ENCODE measurements at places on chromosomes 1 and 21.

DNA sequence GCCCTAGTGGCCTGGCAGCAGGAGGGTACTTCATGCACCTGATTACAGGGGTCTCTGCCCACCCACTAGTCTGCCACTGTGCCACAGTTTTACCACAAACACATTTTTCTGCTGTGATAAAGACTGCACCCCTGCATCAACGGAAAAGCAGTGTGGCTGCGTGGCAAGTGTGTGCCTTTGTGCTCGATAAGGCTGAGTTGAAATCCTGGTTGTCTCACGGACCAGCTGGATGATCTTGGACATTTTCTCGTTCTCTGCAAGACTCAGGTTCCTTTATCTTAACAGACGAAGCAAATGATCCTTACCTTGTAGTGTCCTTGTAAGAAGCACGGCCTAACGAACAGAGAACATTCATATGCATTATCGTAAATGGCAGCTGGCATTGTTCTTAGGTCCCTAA, 10.2 kb downstream of the GRHL3 start:
- no peak for DNase-seq

- no peak for DNase-seq
Observed at GRCh38 chr1:64553285-64553684, 83.4 kb downstream of the CACHD1 start.

GRCh38 chr1:60170709-60171108, 97.1 kb upstream of the C1orf87 start:
- DNase-seq = no peak

- DNase-seq = no peak
Observed at GRCh38 chr1:19560480-19560879, 75.1 kb upstream of the CAPZB start.

DNA sequence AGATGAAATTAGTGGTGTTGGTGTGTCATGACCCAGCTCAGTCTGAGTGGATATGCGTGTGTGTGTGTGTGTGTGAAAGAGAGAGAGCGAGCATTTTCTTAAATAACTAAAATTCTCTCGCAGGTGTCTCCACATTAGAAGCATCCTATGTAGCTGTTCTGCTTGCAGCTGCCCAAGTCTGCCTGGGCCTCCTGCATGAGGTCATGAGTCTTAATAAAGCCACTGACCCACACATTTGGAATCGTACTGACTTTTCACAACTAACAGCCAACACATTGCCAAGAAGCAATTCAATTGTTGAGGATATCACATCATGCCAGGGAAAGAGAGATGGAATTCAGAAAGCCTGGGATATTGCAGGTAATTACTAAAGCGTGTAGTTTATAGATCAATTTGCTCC, 238.2 kb upstream of the AJAP1 start:
- no peak for DNase-seq

- no peak for DNase-seq
Observed at GRCh38 chr1:203621559-203622262, 4.9 kb upstream of the ATP2B4 start.

- DNase-seq = no peak
Observed at GRCh38 chr1:71944006-71944405, 338.3 kb downstream of the NEGR1 start.

- no peak for DNase-seq
Observed at GRCh38 chr1:214452152-214452784, 99.1 kb downstream of the PTPN14 start.

- no peak for DNase-seq
Observed at GRCh38 chr1:158810311-158810710, 20.8 kb upstream of the MNDA start.

DNA sequence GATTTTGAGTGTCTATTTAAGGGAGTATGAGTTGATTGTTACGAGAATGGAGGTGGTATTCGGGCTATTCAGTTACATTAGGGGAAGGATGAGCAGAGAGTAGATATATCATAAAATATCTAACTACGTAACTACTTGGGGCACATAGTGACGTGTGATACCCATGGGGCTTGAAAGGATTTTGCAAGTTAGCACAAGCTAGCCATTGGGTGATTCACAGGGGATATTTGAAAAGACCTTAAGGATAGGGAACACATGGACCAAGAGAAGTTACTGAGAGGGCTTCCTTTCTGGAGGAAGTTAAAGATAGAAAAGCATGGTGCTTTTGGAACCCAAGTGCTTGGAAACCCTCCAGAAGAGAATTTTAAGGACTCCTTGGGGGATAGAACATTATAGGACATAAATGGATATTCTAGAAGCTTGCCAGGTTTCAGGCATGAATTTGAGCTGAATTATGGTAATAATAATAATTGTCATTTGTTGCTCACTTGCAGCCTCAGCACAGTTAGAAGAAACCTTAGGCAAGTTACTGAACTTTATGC, 5.4 kb downstream of the DISP1 start:
- DNase-seq = no peak

DNA sequence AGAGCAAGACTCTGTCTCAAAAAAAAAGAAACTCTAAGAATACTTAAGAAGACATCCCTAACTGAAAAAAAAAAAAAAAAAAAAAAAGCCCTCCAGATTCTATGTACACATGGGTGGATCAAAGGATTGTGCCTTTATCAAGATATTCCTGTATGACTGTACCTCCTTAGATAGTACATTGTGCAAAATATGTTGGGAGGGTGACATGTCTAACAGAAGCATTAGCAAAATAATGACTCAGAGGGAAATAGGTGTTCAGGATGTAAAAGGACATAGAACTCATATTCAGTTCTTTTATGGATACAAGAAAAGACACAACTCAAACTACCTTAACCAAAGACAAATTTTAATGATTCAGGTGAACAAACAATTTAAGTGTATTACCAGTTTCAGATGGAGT, 269.8 kb upstream of the KAZN start:
- no peak for DNase-seq

DNA sequence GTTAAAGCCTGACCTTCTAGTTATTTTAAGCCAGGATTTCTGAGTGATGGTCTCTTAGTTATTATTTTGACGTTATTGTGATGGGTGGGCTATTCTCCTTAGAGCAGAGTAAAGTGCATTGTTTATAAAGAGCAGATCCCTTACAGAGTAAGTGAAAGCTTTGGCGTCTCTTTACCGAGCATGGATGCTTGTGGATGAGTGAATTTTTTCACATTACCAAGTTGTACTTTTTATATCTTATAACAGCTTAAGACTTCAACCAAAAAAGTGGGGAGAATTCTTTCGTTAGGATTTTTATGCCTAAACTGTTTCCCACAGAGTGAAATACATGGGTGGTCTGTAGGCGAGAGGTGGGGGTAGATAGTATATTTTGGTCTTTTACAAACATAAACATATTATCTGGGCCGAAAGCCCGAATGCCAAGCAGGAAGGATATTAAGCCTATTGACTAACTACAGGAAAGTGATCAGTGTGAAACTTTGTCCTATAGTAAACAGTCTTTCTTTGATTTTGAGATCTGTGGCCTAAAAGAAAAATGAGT, 279.1 kb upstream of the C1orf105 start:
- DNase-seq = no peak

DNA sequence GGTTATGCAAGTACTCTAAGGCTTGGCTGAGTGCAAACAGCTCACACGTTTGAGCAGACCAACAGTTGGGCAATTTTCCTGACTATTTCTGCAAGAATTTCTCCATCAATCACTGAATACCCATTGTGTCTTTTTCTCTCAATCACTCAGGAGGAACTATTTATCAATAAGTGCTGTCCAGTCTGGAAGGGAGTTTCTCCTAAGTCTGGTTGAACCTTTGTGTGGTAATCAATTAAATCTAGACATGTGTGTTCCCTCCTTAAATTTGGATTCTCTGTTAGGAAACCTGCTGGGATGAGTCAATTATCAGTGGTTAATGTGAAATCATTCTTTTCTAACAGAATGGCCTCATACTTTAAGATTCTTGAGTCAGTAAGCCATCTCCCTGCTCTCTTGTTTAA, 6.8 kb upstream of the AADACL3 start:
- no peak for DNase-seq

DNA sequence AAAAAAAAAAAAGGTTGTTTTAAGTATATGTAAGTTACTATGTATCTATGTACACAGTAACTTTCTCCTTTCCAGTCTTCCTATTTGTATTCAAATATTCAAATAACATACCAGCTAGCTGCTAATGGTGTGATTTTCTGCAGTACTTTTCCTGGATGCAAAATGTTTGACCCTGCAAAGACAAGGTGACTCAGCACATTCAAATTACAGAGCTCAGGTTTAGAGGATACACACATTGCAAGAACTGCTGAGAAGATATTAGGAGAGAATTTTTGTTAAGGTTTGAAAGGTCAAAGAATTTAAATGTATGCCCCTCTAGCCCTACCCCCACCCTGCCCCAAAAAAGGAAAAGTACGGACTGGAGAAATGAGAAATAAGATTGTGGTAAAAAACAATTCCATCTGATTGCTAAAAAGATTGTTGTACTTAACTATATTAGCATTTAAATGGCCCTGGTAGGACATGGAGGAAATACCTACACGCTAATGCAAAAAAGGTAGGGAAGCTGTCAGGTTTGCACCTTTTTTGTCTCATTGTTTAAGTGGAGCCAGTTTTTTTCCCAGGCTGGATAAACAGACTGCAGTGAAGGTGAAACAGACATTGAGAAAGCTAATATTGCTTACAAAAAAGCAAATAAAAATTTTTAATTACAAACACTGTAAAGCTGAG, 45.6 kb downstream of the ZNF281 start:
- no peak for DNase-seq

DNA sequence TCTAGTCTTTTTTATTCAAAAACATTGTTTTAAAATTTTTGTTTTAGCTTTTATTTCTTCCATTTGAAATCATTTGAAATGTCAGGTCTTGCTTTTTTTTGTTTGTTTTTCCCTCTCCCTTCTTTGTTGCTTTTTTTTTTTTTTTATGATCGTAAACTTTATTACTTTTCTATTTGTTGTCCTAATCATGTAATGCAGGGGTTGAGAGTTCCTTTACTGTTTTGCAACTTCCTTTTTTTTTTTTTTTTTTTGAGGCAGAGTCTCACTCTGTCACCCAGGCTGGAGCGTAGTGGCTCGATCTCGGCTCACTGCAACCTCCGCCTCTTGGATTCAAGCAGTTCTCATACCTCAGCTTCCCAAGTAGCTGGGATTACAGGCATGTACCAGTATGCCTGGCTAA, 24.8 kb downstream of the IVNS1ABP start:
- no peak for DNase-seq

GRCh38 chr21:37746849-37747248, 169.4 kb downstream of the KCNJ6 start:
- DNase-seq = no peak

DNA sequence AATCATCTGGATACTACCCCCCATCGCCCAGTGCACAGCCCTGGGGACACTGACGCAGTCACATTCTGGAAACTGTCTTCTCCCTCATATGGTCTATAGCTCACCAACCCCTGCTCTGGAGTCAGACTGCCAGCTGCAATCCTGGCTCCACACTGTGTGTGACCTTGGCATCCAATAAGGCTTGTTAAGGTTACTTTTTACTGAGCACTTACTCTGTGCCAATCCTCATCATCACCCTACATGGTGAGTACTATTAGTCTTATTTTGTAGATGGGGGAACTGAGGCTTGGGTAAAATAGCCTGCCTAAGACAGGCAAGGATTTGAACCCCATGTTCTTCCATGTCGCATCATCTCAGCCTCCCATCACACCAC, 34.9 kb downstream of the AHDC1 start:
- DNase-seq = no peak

GRCh38 chr1:77594366-77595112, 87.9 kb downstream of the ZZZ3 start:
- DNase-seq = no peak

GRCh38 chr1:244628789-244629188, 24.1 kb upstream of the DESI2 start:
- no peak for DNase-seq

GRCh38 chr1:177392336-177392735, 221.6 kb downstream of the BRINP2 start:
- no peak for DNase-seq

- DNase-seq = no peak
Observed at GRCh38 chr1:168643152-168643551, 66.7 kb downstream of the XCL1 start.

DNA sequence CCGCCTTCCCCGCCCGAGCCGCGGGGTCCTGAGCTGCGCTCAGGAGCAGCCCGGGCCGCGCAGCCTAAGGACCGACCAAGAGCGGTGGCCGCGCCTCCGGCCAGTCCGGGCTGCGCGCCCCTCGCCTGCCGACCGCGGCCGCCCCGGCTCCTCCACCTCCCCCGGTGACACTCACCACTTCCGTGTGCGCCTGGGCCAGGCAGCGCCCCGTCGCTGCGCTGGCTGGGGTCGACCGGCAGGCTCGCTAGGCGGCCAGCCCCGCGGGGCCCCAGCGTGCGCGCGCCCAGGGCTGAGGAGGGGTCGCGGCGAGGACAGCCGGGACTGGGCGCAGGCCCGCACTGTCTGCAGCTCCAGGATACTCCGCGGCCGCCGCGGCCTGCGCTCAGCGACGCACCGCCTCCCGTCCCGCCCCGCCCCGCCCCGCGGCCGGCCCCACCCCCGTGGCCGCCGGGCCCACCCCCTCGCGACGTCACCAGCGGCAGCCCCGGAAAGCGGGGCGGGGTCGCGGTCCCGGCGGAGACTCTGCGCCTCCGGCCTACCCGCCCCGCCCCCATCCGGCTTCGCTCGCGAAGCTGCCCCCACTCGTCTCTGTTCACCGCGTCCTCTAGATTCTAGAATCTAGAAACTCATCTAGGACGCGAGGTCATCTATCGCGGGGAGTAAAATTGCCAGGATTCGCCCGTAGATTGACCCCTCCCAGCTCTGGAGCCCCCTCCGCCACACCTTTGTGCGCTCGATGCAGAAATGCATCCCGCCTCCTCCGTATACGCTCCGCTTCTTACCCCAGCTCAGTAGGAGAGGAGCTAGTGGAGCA, at the start of gene JAK1:
JAK1 (minus strand) TSS at position 392 of the 814 bp plus-strand sequence. CDS start 80,285 bp downstream, outside the sequence.
- peak; percentile 90 for DNase-seq

GRCh38 chr1:247681288-247681897, 1.9 kb upstream of the OR13G1 start:
- peak; percentile 12 for DNase-seq

GRCh38 chr1:150560576-150561253, 11.5 kb downstream of the ADAMTSL4 start:
- peak; percentile 93 for DNase-seq

- no peak for DNase-seq
Observed at GRCh38 chr1:89877756-89878155, 56.9 kb downstream of the LRRC8D start.

- no peak for DNase-seq
Observed at GRCh38 chr1:9558271-9558945, 19.1 kb downstream of the SLC25A33 start.

- DNase-seq = no peak
Observed at GRCh38 chr1:206551296-206551985, 44.1 kb downstream of the RASSF5 start.

- no peak for DNase-seq
Observed at GRCh38 chr1:65584399-65584798, 163.9 kb downstream of the LEPR start.

GRCh38 chr1:40299366-40300248, 17.5 kb downstream of the COL9A2 start:
- peak; percentile 4 for DNase-seq

GRCh38 chr21:26130249-26130881, 40.2 kb downstream of the APP start:
- no peak for DNase-seq

Measured in NCI-H345 (cell line).